ENCODE measurements at places on chromosomes 2 and 18.

DNA sequence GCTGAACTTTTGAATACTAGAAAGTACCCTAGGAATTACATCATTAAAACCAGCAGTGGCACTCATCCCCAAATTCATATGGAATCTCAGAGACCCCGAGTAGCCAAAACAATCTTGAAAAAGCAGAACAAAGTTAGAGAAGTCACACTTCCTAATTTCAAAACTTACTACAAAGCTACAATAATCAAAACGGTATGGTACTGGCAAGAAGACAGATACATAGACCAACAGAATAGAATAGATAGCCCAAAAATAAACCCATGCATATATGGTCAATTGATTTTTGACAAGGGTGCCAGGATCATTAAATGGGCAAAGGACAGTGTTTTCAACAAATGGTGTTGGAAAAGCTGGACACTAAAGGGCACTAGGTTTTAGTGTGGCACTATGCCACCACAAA, 176.0 kb upstream of the NDUFV2 start:
- DNase-seq = no peak

- no peak for DNase-seq
Measured at GRCh38 chr2:236557306-236558030, 12.2 kb upstream of the ACKR3 start.

DNA sequence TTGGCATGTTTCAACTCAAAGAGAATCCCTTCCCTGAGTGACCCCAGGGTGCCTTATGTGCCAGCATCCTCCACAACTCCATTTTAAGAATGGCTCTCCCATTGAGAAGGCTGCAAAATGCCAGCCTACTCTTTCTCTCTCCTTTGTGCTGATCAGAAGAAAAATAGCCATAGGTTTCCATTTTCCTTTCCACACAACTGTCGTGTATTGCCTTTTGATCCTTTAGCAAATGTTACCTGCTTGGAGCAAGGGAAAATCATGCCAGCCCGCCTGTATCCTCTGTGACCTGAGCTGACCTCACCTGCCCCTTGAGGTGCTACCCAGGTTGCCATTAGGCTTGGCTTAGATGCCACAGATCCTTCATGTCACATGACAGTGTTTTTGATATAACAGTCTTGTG, 38.8 kb downstream of the DPYSL5 start:
- DNase-seq = no peak

DNA sequence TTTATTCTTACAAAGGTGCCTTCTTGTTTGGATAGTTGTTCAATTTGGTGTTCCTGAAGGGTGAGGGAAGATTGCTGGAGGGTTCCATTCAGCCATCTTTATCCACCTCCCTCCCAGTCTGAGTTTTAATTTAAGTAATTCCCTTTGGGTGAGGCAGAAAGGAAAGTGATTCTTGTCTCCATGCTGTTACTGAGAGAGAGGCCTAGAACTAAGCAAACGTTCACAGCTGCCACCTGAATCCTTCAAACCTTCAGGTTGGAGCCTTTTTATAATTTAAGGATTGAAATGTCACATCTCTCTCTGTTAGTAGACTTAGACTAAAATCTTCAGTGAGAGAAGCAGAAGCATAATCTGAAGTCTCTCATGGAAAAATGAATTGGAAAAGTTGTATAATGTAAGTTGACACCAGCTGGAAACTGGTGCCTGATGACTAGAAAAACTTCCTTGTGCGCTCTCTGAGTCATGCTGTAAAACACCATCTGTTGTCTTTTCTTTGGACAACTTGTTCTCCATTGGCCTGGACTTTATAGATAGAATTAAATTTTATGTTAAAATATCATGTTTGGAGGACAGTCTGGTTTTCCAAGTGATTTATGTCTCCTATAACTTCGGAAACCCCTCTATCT, 14.6 kb downstream of the STRADB start:
- no peak for DNase-seq

- DNase-seq = no peak
Measured at GRCh38 chr18:12652861-12653401, 5.0 kb downstream of the SPIRE1 start.

DNA sequence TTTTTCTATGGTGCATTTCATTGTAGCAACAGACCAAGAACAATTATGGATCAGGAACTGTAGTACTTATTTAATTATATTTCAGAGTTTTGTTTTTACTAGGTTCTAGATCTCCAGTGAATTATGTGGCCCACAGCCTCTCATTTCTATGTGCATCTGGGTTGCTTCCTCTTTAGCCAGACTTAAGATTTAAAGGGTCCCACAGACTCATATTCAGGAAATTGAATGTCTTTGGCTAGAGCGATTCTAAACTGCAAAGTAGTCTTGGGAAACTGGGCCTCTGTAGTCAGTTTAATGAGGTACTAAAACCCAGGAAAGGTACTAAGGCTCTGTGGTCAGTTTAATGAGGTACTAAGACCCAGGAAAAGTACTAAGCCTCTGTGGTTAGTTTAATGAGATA, 94.4 kb downstream of the LYPD6B start:
- no peak for DNase-seq

DNA sequence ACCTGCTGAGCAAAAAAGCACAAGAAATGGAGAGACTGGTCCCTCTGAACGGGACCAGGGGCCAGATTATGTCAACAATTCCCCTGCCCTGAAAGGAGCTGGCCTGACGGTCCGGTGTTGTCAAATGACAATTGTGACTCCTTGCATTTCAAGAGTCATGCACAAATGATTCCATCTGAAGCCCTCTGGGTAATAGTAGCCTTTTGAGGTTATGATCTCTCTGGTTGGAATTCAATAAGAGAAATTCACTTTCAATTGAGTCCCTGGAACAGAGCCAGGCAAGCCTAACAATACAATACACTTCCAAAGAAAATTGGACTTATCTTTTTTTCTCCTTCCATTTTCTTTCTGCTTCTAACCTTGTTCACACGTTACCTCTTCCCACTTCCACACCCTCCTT, 116.9 kb downstream of the C1D start:
- no peak for DNase-seq

- no peak for DNase-seq
Measured at GRCh38 chr18:49865401-49865800, 52.1 kb upstream of the ACAA2 start.

- no peak for DNase-seq
Measured at GRCh38 chr18:47254341-47254939, 3.0 kb upstream of the SKOR2 start.

- no peak for DNase-seq
Measured at GRCh38 chr2:29290293-29291047, 175.3 kb downstream of the CLIP4 start.

GRCh38 chr2:162159446-162159845, 7.4 kb upstream of the GCG start:
- DNase-seq = no peak

DNA sequence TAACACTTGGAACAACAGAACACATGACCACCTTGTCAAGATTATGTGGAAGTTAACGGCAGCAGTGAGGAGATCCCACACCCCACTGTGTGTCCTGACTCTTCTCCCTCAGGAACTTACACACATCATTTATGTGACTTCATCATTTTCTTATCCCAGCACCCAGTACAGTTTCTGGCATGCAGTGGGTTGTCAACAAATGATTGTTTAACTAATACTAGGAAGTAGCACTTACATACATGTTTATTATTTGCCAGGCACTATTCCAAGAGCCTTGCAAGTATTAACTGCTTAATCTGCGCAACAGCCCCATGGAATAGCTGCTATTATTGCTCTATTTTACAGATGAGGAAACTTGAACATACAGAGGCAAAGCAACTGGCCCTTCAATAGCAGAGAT, 391.5 kb downstream of the TXNL1 start:
- DNase-seq = no peak

- no peak for DNase-seq
Measured at GRCh38 chr2:225276207-225276606, 123.3 kb upstream of the NYAP2 start.

DNA sequence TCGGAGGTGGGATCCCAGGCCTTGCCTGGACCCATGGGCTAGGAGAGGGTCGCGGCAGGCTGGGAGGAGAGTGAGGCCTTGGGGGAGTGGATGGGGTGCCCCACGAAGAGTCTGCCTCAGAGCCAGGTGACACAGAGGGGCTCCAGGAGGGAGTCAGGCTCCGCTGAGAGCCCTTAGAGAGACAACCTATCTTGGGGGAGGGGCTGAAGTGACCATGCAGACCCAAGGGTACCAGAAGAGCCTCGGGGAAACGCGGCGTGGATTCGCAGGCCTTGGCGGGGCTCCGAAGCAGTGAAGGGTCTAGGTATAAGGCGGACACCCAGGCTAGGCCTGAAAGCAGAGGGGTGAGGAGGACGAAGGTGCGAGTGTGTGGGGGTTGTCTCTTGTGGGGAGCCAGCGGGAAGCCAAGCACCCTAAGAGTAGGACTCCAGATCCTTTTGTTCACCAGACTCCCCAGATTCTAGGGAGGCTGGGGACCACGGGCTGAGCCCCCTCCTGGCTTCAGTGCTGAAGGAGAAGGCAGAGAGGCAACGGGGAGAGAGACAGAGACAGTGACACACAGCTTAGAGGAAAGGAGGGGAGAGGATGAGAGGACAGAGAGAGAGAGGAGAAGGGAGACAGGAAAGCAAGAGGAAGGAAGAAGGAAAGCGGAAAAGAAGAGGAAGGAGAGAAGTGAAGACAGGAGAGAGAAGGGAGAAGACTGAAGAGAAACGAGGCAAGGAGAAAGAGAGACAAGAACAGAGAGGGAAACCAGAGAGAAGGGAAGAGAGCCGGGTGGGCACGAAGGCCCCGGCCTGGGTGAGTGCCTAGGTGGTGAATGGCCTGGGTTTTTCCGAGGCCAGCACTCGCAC, 1.1 kb upstream of the HOXD11 start:
- no peak for DNase-seq

DNA sequence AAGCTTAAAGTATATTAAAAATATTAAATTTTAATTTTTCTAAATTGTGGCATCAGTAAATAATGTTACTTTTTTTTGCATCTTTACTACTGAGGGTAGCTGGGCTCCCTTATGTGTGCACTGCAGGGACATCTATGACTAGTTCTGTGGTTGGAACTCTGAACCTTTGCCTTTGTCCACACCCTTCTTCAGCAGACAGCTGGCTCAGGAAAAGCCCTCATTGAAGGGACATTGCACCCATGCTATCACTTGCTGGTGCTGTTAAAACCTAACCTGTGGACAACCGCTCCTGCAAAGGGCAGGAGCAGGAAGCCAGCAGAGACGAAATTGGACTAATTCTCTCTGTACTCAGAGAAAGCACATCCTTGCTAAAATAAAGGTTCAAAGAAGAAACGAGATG, 30.1 kb downstream of the MOCOS start:
- DNase-seq = no peak

DNA sequence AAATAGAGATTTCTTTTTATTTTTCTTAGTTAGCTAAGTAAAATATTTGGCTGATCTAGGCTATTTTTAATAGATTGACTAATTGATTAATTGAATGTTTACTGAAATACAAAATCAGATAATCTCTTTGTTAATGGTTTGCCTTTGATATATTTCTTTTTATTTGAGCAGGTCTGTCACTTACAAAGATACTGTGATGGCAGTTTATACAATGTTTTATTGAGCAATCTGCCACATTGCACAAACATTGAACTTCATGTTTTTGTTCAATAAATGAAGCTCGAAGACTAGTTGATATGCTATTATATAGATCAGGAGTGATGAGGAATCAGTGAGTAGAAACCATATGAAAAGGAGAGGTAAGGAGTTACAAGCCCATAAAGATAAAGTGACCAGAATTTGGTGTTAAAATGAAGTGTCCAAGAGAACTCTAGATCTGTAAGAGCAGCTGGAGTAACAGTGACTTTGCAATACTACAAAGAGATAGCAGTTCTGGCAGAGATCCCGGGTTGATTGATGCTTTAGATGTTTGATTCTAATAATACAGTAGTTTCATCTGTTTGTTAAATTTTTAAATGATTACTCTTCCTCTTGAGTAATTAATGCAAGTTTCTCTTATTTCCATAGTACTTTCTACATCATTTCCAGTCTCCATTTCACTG, 574.2 kb downstream of the CCDC85A start:
- DNase-seq = no peak

- no peak for DNase-seq
Measured at GRCh38 chr2:155574941-155575340, 757.6 kb downstream of the NR4A2 start.

- no peak for DNase-seq
Measured at GRCh38 chr2:120589771-120590608, 145.7 kb upstream of the GLI2 start.

DNA sequence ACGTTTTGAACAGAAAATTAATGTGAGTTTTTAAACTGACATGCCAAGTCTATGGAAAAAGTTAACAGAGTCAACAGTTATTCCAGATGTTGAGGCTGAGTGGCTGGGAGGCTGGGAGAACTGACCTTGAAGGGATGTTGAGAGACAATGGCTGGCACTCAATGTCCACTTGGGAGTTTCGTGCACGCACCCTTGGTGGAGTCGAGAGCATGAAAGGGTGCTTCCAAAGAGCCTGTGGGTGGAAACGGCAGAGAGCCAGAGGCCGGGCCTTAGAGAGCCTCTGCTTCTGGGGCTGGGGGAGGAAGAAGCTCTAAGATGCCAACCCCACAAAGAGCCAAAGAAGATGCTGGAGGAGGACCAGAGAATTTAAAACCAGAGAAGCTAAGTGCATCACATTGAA, 63.4 kb upstream of the L3MBTL4 start:
- DNase-seq = no peak

GRCh38 chr2:208334230-208334629, 68.2 kb downstream of the PIKFYVE start:
- DNase-seq = no peak

Data from cerebellar nuclear complex (tissue), 1 donor.